ENCODE measurements at places on chromosomes 12 and 14.

- peak; percentile 77 for DNase-seq
Measured at GRCh38 chr12:4269279-4269991, 4.1 kb upstream of the CCND2 start.

DNA sequence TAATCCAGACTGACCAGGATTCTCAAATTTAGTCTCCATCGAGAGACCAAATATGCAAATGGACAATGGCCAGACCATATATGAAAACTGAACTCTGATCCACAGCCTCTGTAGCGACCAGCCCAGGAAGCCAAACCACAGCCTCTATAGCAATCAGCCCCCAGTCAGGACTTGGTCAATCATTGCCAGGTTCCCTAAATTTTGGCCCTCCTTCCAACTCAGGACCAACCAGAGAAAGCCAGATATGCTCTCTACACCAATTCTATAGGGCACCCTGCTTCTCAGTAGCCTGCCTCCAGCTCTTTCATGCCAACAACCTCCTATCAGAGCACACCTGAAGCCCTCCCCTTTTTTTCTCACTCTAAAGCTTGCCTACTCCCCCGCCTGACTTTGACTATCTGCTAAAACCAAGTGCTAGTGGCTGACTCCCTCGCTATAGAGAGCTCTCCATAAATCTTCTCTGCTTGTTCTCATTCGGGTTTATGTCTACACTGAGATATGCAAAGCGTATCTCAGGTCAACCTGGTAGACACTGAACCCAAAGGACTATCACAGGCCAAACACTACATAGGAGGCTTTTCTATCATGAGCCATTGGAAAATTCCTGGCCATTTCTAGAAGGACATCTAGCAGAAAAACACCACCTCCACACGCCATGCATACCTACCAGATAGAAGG, 110.5 kb upstream of the FUT8 start:
- no peak for DNase-seq

DNA sequence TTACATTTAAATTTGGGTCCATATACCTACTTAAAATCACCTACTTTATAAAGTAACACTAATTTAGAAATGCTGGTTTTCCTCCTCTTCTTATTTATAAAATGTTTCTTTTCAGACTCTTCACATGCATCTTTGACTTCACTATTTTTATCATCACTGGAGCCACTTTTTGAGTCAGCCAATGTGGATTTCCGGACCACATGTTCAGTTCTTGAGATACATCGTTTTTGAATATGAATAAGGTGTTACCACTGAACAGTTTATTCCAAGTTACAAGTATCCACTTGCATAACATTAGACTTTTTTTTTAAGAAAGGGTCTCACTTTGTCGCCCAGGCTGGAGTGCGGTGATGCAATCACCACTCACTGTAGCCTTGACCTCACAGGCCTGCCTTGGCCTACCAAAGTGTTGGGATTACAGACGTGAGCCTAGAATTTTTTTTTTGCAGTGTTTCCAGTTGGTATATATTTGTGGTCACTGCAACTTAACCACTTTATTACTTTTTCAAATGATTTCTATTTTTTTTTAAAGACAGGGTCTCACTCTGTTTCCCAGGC, 5.7 kb downstream of the FNTB start:
- DNase-seq, result no peak

GRCh38 chr12:151579-151978, 62.4 kb downstream of the SLC6A12 start:
- no peak for DNase-seq

DNA sequence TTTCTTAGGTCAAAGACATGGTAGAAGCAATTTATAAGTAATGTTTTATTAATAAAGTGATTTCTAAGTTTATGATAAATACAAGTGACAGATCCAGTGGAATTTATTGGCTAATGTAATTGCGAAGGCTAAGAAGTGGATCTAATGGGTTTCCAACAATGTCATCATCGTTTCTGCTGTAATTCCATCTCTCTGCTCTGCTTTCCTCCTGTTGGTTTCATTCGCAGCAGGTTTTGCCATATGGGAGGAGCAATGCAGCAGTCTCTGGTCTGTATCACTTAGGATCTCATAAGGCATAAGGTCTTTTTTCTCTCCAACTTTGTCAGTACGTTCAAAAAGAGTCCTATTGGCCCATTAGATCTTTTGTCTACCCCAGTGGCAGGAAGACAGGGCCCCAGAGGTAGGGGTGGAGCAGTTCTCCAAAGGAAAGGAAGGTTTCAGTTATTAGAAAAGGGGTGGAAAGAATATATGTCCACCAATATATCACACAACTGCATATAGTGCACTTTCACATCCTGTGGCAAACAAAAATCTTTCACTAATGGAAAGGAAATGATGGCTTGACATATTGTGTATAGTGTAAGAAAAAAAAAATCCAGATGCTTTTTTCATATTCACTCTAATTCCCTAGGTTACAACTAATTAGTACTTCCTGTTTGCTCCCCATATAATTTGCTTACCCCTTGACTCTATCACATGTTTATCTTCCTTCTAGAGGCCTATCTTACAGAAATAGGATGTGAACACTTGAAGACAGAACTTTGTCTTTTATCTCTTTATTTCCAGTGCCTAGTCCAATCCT, 451.3 kb downstream of the ZFP36L1 start:
- no peak for DNase-seq

DNA sequence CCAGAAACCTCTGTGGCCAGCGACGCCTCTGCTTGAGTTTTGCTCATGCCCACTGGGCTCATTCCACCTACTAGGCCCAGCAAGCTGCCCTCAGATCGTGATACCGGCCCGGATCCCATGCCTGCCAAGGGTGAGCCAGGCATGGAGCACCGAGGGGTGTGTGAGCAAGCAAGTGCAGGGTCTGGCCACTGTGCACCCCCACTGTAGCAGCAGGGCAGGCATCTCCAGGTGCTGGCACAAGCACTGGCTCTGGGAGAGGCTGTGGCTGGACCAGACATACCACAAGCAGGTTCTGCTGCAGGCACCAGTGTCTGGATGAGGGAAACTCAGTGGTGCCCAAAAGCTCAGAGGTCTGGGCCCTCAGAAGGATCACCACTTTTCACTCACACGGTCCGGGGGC, 20.6 kb downstream of the FAM186A start:
- DNase-seq, result no peak

DNA sequence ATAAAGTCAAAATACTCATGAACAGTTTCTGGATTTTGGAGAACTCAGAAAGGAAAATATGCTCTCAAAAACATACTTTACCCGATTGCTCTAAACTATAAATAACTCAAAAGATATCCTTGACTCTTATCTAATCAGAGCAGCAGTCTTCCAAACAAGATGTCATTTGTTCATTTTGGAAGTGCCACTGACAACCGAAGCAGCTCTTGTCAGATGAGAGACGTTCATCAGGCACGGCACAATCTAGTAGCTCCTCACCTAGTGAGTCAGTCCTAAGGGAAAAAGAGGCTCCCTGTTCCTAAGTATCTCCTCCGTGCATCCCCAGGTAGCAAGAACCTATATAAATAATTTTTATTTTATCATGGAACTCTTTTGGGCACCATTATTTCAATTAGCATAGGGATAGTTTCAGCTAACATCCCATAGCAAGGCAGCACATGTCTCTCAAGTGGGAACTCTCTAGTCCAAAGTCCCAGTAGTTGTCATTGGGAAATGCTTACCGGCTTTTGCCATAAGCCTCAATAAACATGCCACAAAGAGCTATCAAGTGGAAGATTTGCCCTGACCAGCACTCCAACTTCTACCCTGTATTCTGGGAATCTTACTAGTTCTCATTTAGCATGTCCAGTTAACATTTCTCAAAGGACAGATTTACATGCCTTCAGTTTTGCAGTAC, 14.1 kb upstream of the TMEM263 start:
- DNase-seq, result no peak

GRCh38 chr12:11078246-11078645, 13.9 kb downstream of the TAS2R43 start:
- DNase-seq, result no peak

- DNase-seq, result peak; percentile 61
Measured at GRCh38 chr14:21917699-21918436, 244.2 kb upstream of the OR4E1 start.

DNA sequence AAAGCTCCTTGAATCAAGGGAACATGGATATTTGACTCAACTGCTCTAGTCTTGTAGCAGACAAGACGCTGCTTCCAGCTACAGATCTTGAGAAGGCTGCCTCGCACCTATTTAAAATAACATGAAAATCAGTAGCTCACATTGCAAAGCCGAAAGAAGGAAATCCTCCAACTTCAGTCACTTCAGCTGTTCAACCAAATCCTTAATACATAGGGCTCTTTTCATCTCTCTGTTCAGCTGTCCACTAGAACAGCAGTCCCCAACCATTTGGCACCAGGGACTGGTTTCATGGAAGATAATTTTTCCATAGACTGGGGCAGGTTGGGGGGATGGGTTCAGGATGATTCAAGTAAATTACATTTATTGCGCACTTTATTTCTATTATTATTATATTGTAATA, 1116.0 kb upstream of the TMEM132C start:
- no peak for DNase-seq

- DNase-seq, result no peak
Measured at GRCh38 chr12:91490667-91491311, 308.2 kb upstream of the DCN start.

DNA sequence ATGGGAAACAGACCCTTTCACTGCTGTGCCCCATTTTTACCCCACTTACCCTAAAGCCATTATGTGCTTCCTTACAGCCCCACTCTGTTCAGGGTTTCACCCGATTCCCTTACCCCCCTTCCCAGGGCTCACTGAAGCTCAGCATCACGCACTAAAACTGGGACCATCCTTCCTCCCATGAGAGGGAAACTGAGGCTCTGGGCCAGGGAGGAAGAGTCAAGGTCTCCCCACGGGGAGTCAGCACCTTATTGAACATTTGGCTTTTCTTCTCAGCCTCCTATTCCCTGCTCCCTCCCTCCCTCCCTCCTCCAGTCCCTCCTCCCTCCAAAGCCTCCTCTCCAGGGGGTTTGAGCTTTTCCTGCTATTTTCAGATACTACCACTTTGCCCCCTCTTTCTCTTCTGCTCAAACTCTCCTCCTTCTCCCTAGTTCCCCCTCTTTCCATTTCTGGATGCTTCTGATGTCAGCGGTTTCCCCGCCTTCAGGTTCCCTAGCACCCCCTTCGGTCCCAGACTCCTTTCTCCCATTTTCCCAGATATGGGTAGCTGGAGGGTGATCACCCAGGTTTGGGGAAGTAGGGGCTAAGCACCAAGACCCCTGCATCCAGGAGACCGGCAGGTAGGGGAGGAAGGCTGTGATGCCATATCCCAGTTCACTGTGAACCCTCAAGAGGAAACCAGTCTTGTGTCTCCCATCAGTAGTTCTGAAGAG, 960 bp downstream of the GPR162 start:
- no peak for DNase-seq

GRCh38 chr14:28772613-28773012, 6.0 kb downstream of the FOXG1 start:
- no peak for DNase-seq

DNA sequence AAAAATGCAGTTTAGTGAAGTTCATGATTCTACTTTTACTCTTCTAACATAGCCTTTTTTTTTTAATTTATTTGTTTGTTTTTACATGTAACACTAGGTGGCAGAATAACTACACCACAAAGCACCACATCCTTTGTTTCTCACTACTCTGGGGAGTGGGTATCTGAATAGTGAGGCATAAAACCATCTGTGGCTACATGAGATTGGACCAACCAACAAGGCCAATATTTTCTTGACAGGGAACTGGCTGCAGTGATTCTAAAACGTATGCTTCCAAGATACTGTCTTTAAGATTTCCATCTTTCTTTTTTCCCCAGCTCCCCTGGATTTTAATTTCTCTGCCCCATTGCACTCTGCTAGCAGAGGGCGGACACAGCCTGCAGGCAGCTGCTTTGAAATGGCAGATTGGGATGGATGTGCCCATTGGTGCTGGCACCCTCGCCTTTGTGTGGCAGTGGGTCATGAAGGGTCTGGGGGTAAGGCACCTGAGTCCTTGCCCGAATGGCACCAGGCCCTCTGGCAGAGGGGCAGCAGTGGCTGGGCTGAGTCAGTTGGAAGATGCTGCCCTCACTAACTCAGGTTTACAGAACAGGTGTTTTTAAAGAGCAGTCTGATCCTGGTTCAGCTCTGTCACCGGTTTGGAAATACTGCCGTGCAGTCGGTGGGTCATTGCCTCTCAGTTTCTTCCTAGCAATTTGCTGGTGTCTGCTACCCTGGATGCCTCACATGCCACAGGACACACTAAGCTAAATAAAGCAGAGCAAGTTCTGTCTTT, 429.1 kb downstream of the RAD51B start:
- DNase-seq, result peak; percentile 56

GRCh38 chr14:33279865-33280264, 341.2 kb downstream of the NPAS3 start:
- no peak for DNase-seq

DNA sequence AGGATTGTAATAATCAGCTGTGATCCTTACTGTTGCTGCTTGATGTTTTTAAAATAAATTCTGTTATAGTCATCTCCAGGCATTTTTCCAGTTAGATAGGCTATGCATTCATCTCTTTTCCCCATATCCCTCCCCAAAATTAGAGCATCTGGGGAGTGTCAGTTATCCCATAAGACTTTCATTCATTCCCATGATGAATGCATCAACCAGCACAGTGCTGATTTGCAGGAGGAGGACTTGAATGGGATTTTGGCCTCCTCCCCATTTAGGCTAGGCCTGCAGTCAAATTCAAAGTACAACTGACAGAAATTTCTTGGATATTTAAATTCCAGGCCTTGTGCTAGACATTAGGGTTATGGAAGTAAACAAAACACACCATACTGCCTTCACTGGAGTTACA, 99.8 kb downstream of the AEBP2 start:
- DNase-seq, result no peak

DNA sequence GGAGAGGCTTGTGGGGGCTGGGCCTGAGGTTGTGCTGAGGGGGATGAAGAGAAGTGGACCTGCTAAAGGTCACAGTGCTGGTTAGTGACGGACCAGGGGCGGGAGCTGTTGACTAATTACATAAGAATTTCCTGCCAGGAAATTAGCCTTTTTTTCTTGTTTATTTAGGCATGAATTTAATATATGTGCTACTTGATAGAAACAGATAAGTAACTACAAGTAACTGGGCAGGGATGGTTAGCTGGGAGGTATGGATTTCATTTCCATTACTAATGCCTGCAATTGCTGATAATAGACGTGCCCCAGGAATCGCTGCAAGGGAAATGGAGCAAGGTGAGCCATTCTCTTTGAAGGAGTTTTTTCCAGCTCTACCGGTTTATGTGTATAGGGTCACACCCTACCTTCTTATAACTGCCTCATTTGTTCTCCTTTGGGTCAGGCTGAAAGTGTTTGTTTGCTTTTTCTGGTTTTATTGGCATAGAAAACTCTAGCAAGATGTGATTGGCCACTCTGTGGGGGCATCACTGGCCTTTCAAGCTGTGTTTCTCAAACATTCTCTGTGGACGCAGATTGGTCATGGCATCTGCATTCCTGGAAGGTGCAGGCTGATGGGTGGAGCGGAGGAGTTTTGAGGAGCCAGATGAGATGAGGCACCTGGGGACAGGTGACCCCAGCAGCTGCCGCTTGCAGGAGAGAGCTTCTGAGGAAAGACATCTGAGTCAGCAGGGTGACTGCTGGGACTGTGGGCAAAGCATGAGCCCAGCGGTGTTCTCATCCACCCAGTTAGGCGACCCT, 19.0 kb upstream of the GPRC5A start:
- DNase-seq, result no peak

- DNase-seq, result no peak
Measured at GRCh38 chr12:102425109-102426039, 55.0 kb downstream of the IGF1 start.

Measured in suppressor macrophage treated with lipopolysaccharide for 4 hours (primary cell).